ENCODE measurements at places on chromosomes 4 and X.

DNA sequence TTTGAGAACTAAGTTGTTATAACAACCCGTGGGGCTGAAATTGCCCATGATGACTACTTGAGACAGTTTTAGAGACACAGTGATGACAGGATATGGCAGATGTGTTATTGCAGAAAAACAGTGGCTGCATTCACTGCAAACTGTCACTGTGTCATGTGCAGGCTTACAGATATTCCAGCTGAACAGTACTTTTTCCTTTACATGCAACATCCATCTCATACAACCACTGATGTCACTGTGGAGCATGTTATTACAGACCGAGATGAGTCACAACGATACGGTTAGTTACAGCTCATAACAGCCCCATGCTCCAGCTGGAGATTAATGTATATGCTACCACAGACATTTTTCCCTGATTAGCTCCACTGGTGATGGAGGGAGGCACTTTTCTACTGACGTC, 207.4 kb downstream of the TMA16 start:
- DNase-seq: no peak

- DNase-seq: no peak
Measured at GRCh38 chrX:37627602-37628001, 56.1 kb downstream of the LANCL3 start.

DNA sequence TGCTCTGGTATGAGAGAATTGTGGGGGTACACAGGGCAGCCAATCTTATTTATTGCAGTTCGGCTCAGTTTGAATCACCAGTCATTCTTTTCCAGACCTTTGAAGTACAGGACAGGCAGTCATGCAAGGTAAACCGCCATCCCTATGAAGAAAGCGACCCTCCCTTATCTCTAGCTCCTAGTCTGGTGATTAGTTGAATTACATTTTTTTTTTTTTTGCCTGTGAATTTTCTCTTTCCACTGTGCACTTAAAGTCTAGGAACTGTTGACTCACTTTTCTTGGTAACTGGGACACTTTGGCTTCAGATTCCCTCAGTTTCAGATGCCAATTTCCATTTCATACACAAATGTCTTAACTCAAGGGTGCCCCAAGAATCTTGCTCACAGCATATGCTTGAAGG, 82.4 kb upstream of the FAM9C start:
- no peak for DNase-seq

DNA sequence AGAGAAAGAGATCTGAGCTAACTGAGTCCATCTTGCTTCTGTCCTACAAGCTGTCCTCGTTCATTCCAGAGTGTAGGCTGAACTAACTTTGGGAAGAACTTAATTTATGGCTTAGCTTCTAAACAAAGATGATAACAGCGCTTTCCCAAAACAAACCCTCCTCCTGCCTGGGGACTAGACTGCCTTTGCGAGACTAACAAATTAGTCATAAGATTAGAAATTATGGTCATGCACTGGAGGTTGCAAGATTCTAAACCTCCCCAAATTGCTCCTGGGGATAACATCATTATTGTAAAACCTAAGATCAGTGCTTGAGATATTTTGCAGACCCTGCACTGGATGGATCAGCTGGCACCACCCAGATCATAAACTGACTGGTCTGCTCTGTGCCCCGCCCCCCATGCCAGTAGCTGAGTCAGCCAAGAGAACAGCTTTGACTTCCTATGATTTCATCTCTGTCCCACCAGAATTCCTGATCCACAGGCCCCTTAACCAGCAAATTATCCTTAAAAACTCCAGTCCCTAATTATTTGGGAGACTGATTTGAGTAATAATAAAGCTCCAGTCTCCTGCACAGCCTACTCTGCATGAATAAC, 883.3 kb downstream of the TRIML1 start:
- DNase-seq: no peak
